Liver (tissue), 10 donors: ENCODE measurements at places on chromosomes 11 and 22. TPM values are rescaled to one million over a fixed set of nuclear protein-coding genes. Genes with fewer than 3 reads are reported as not detected.

DNA sequence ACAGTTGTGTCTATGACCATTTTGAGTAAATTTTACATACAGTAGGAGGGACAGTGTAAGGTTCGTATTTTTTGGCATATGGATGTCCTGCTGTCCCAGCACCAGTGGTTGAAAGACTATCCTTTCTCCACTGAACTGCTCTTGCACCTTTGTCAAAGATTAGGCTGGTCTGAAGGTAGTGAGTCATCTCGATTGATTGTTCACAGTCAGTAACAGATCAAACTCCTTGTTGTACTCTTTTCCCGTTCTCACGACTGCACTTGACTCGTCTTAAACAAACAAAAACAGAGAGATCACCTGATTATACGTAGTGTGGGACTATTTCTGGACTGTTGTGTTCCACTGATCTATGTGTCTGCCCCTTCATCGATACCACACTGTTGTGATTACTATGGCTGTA is 77.1 kb downstream of the DGCR2 start:
- H3K27ac ChIP-seq, result no peak overlapping the region
- H3K36me3 ChIP-seq, result peaks cover 21% of the 10 kb centered on the region
- DNase-seq, result no peak
- H3K27me3 ChIP-seq, result no peaks in the 10 kb centered on the region

- H3K36me3 ChIP-seq, result no peaks in the 10 kb centered on the region
- H3K27ac ChIP-seq, result no peak overlapping the region
- no peaks in the 10 kb centered on the region for H3K4me1 ChIP-seq
- no peak overlapping the region for H3K4me3 ChIP-seq
Measured at GRCh38 chr22:38549101-38549894, 20.7 kb downstream of the DMC1 start.

- H3K36me3 ChIP-seq, result no peaks in the 10 kb centered on the region
- no peak overlapping the region for H3K4me3 ChIP-seq
- no peak overlapping the region for H3K27ac ChIP-seq
- DNase-seq, result no peak
- no peaks in the 10 kb centered on the region for H3K27me3 ChIP-seq
- H3K4me1 ChIP-seq, result no peaks in the 10 kb centered on the region
Measured at GRCh38 chr11:110011595-110011994, 81.6 kb upstream of the ZC3H12C start.

- DNase-seq, result no peak
- H3K36me3 ChIP-seq, result no peaks in the 10 kb centered on the region
- H3K4me3 ChIP-seq, result no peak overlapping the region
- H3K27me3 ChIP-seq, result no peaks in the 10 kb centered on the region
Measured at GRCh38 chr11:65363770-65364169, 9.2 kb downstream of the TIGD3 start.

- peak; percentile 49 for DNase-seq
- peaks cover 5% of the 10 kb centered on the region for H3K36me3 ChIP-seq
- peaks cover 8% of the 10 kb centered on the region for H3K4me1 ChIP-seq
- peak overlapping the region; percentile 97 for H3K27ac ChIP-seq
Measured at GRCh38 chr22:19446603-19447329, 745 bp downstream of the C22orf39 start.

DNA sequence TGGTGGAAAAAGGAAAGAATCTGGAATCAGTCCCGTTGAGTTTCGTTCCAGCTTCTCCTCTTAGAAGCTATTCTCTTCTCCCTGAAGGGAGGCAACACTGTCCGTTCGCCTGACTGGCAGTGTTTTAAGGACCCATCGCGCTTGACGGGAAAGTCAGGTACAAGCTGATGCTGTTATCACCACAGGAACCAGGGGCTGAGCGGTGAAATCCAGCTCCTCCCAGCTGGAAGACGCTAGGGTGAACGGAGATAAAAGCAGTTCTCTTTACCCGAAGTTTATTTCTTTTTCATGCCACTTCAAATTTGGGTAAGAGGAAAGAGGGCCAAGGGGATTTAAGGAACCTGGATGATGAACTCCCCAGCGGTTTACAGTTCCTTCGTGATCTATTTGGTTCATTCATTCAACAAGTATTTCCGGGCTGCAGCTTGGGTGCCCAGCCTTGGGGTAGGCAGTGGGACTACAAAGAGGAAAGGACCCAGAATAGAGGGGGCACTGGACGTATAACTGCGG is 551 bp upstream of the DEUP1 start:
- DNase-seq, result no peak
- H3K27ac ChIP-seq, result no peak overlapping the region
- H3K36me3 ChIP-seq, result no peaks in the 10 kb centered on the region
- H3K4me1 ChIP-seq, result peaks cover 3% of the 10 kb centered on the region

DNA sequence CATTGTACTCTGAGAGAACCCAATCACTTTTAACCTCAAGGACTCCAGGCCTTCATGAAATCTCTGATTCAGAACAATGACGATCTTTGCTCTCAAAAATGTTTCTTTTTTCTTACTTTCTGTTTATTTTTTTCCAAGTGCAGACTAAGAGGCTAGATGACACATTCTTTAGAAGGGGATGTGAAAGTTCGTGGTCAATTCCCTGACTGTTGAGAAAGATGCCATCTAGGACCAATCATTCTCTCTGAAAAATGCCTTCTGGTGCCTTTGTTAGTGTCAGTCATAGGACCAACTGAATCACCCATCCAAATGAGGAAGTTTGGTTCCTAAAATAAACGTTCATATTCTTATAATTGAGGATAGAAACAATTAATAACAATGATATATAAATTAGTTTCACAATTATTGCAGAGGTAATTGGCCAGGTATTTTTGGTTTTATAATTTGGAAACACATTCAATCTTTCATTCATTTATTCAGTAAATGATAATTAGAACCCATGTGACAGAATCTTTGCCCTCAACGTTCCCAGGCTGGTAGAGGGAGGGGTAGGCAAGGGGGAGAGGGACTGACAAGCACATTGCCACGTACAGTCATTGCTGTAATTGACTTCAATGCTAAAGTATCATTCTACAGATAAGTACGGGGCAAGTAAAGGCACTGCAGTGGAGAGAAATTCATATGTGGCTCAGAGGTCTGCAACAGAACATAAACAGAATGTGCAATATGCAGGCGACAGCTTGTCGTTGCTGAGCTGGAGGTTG is 333.4 kb upstream of the MPPED2 start:
- H3K27ac ChIP-seq, result no peak overlapping the region
- H3K4me3 ChIP-seq, result no peak overlapping the region
- no peaks in the 10 kb centered on the region for H3K27me3 ChIP-seq
- H3K36me3 ChIP-seq, result no peaks in the 10 kb centered on the region
- H3K4me1 ChIP-seq, result no peaks in the 10 kb centered on the region
- no peak for DNase-seq

DNA sequence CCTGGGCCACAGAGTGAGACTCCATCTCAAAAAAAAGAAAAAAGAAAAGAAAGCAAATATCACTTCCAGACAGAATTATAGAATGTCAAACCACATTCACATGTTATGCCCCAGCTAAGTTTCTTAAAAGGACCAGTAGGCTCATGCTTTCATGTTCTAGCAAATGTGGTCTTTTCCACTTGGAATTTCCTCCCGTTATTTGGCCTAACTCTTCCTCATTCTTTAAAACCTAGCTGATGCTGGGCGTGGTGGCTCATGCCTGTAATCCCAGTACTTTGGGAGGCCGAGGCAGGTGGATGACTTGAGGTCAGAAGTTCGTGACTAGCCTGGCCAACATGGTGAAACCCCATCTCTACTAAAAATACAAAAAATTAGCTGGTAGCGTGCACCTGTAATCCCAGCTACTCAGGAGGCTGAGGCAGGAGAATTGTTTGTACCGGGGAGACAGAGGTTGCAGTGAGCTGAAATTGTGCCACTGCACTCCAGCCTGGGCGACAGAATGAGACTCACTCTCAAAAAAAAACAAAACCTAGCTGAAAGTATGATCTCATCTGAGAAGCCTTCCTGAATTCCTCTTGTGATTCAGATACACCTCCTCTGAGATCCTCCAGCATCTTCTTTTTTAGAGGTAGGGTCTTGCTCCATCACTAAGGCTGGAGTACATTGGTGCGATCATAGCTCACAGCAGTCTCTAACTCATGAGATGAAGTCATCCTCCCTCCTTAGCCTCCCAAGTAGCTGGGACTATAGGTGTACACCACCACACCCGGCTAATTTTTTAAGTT is 50.4 kb downstream of the FCHSD2 start:
- no peaks in the 10 kb centered on the region for H3K36me3 ChIP-seq
- no peak for DNase-seq
- H3K4me1 ChIP-seq, result no peaks in the 10 kb centered on the region
- no peak overlapping the region for H3K4me3 ChIP-seq
- H3K27me3 ChIP-seq, result no peaks in the 10 kb centered on the region

GRCh38 chr11:36622431-36623136 is 24.5 kb upstream of the RAG2 start:
- H3K4me3 ChIP-seq, result no peak overlapping the region
- H3K27me3 ChIP-seq, result no peaks in the 10 kb centered on the region
- H3K27ac ChIP-seq, result no peak overlapping the region
- no peaks in the 10 kb centered on the region for H3K36me3 ChIP-seq
- no peak for DNase-seq
- no peaks in the 10 kb centered on the region for H3K4me1 ChIP-seq

DNA sequence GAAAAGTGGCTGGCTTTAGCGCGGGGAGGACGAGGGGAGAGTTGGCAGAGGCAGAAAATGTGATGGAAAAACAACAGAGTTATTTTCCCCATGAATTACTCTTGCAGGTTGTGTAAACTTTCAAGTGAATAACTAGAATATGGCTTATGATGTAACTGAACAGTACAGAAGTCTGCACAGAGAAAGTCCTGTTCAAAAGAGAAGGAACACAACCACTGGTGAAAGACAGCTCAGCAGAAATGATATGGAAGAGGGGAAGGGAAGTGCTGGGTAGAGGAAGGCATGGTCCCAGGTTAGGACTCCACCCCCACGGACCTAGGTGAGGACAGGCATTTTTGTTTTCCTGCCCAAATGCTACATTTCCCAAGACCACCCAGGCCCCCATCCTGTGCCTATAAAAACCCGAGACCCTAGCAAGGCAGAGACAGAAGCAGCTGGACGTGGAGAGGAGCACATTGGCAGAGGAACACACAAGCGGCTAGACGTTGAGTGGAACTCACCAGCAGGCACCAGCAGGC is 77.7 kb downstream of the MAML2 start:
- no peaks in the 10 kb centered on the region for H3K27me3 ChIP-seq
- H3K27ac ChIP-seq, result no peak overlapping the region
- DNase-seq, result no peak
- H3K4me3 ChIP-seq, result no peak overlapping the region
- no peaks in the 10 kb centered on the region for H3K36me3 ChIP-seq

GRCh38 chr22:20422271-20423007 is 15.2 kb downstream of the SCARF2 start:
- H3K4me3 ChIP-seq, result no peak overlapping the region
- H3K27ac ChIP-seq, result no peak overlapping the region
- H3K36me3 ChIP-seq, result no peaks in the 10 kb centered on the region
- DNase-seq, result no peak
- H3K27me3 ChIP-seq, result no peaks in the 10 kb centered on the region

- H3K4me3 ChIP-seq, result no peak overlapping the region
- DNase-seq, result no peak
- peaks cover 13% of the 10 kb centered on the region for H3K4me1 ChIP-seq
- no peaks in the 10 kb centered on the region for H3K27me3 ChIP-seq
- peak overlapping the region; percentile 5 for H3K27ac ChIP-seq
- H3K36me3 ChIP-seq, result no peaks in the 10 kb centered on the region
Measured at GRCh38 chr11:111573821-111574249, 28.4 kb upstream of the SIK2 start.

GRCh38 chr11:74966651-74967050 is 17.6 kb downstream of the SPCS2 start:
- no peak overlapping the region for H3K4me3 ChIP-seq
- H3K27me3 ChIP-seq, result no peaks in the 10 kb centered on the region
- no peak for DNase-seq
- H3K4me1 ChIP-seq, result no peaks in the 10 kb centered on the region
- no peak overlapping the region for H3K27ac ChIP-seq
- H3K36me3 ChIP-seq, result peaks cover 7% of the 10 kb centered on the region

DNA sequence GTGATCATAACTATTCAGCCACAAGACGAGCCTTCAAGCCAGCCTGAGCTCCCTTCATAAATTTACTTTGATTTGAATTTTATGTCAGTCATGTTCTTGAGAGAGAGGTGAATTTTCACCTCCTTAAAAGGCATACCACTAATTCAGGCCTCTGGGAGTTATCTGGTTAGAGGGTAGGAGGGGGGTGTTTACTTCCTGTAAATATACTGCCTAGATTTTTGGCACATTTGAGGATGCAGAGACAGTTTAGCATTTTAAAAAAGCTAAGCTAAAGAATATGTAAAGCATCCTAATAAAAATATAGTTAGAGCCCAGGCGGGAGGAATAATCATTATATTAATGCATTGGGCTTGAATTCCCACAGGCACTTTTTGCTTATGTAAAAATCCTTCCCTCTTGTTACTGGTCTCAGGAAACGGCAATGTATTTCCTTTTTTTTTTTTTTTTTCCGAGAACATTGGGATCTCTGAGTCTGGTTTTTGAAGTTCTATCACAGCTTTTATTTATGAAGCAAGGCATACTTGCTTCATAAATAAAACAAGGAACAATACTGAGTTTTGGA is 116.5 kb downstream of the CSNK2A3 start:
- H3K36me3 ChIP-seq, result no peaks in the 10 kb centered on the region
- H3K4me3 ChIP-seq, result no peak overlapping the region
- H3K4me1 ChIP-seq, result no peaks in the 10 kb centered on the region
- no peak overlapping the region for H3K27ac ChIP-seq

- no peaks in the 10 kb centered on the region for H3K27me3 ChIP-seq
- no peak overlapping the region for H3K4me3 ChIP-seq
- no peak overlapping the region for H3K27ac ChIP-seq
Measured at GRCh38 chr11:33068611-33069340, 29.4 kb downstream of the TCP11L1 start.

GRCh38 chr11:126194121-126194543 is 17.3 kb downstream of the RPUSD4 start:
- H3K27ac ChIP-seq, result no peak overlapping the region
- peak; percentile 52 for DNase-seq
- no peaks in the 10 kb centered on the region for H3K4me1 ChIP-seq
- no peaks in the 10 kb centered on the region for H3K36me3 ChIP-seq
- no peaks in the 10 kb centered on the region for H3K27me3 ChIP-seq

DNA sequence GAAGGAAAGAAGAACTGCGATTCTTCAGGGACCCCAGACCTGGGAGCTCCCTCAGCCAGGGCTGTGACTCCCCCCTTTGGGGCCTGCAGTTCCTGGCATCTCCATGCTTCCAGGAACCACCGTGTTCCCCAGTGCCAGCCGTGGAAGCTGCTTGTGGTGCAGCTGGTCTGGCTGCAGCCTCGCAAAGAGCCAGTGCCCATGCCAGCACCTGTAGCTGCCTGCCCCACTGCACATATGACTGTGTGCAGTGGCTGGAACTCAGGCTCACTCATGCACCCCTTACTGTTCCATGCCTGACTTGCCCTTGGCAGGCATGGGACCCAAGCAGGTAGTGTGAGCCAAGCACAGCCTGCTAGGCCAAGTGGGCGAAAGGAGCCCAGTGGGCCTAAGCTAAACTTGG is 401.3 kb downstream of the LRRC4C start:
- H3K27me3 ChIP-seq, result no peaks in the 10 kb centered on the region
- H3K4me3 ChIP-seq, result no peak overlapping the region
- DNase-seq, result no peak
- H3K27ac ChIP-seq, result no peak overlapping the region

- H3K4me1 ChIP-seq, result no peaks in the 10 kb centered on the region
- no peak overlapping the region for H3K4me3 ChIP-seq
- no peak overlapping the region for H3K27ac ChIP-seq
- no peak for DNase-seq
Measured at GRCh38 chr11:127071606-127072005, 71.0 kb upstream of the KIRREL3 start.

The VPREB1 gene
- total RNA-seq, result 1.1 TPM

The CNIH2 gene
- total RNA-seq, result not detected

The POLR2F gene
- 27.9 TPM for total RNA-seq

The P2RY2 gene
- 2.4 TPM for total RNA-seq

The TIRAP gene
- total RNA-seq, result 4.4 TPM

The LDLRAD3 gene
- total RNA-seq, result 0.75 TPM
